ENCODE measurements at places on chromosomes 16 and 17. TPM values are rescaled to one million over a fixed set of nuclear protein-coding genes. Genes with fewer than 3 reads are reported as not detected.

- H3K4me1 ChIP-seq: no peaks in the 10 kb centered on the region
- no peak overlapping the region for H3K4me3 ChIP-seq
- no peaks in the 10 kb centered on the region for H3K27me3 ChIP-seq
- H3K36me3 ChIP-seq: no peaks in the 10 kb centered on the region
- no peak for DNase-seq
These were observed 16.4 kb upstream of the RHBDF2 start for GRCh38 chr17:76517638-76518038.

- no peaks in the 10 kb centered on the region for H3K27me3 ChIP-seq
- DNase-seq: no peak
- H3K36me3 ChIP-seq: no peaks in the 10 kb centered on the region
- H3K4me1 ChIP-seq: no peaks in the 10 kb centered on the region
- no peak overlapping the region for H3K4me3 ChIP-seq
These were observed 30.3 kb upstream of the ADORA2B start for GRCh38 chr17:15914400-15915170.

DNA sequence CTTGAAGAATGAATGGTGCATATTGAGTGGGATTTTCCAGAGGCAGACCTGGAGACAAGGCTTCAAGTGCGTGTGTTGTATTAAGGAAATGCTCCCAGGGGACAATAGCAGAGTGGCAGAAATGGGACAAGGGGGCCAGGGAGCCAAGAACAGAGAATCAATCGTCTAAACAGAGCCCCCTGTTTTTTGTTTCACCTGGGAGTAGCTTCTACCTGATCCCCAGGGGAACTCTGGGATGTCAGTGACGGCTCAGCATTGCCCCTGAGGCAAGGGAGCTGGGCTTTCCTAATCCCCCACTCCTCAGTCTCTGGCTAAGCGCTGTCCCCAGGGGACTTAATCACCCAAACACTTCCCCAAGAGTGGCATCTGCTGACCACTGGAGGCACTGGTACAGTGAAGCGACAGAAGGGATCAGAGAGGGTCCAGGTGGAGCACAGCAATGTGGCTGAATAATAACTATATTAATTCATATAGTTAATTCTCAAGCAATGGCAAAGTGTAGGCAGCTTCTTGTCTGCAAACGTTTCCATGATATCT lies 35.7 kb upstream of the C16orf78 start:
- no peak overlapping the region for H3K4me3 ChIP-seq
- H3K27me3 ChIP-seq: no peaks in the 10 kb centered on the region
- no peaks in the 10 kb centered on the region for H3K4me1 ChIP-seq
- no peak for DNase-seq
- H3K36me3 ChIP-seq: no peaks in the 10 kb centered on the region

DNA sequence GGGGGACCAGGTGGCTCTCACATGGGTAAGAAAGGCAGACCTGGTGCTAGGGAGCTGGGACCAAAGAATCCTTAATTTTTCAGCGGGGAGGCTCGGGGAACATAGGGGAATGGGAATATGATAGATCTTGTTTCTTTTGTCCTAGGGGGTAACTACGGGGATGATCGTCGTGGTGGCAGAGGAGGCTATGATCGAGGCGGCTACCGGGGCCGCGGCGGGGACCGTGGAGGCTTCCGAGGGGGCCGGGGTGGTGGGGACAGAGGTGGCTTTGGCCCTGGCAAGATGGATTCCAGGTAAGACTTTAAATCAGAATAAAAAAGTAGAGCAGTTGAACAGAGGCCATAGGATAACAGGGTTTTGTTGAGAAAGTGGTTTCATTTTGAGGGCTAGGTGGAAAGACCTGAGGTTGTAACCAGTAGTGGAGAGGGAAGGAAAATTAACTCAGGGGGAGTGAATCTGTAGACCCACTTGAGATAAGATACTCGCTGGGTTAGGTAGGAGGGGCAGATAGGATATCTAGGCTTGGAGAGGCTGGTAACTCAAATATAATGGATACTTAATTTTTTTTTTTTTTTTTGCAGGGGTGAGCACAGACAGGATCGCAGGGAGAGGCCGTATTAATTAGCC lies 11.0 kb downstream of the FUS start:
- no peak overlapping the region for H3K27ac ChIP-seq
- H3K4me1 ChIP-seq: no peaks in the 10 kb centered on the region
- H3K4me3 ChIP-seq: no peak overlapping the region
- no peak for DNase-seq
- H3K27me3 ChIP-seq: no peaks in the 10 kb centered on the region
- H3K36me3 ChIP-seq: peaks cover 45% of the 10 kb centered on the region

GRCh38 chr17:28738680-28739384 lies 5.0 kb upstream of the TRAF4 start:
- no peak for DNase-seq
- H3K36me3 ChIP-seq: no peaks in the 10 kb centered on the region
- H3K4me3 ChIP-seq: no peak overlapping the region
- no peaks in the 10 kb centered on the region for H3K27me3 ChIP-seq

- H3K27ac ChIP-seq: no peak overlapping the region
- H3K27me3 ChIP-seq: no peaks in the 10 kb centered on the region
- no peaks in the 10 kb centered on the region for H3K36me3 ChIP-seq
- peaks cover 12% of the 10 kb centered on the region for H3K4me1 ChIP-seq
These were observed 3.8 kb upstream of the TAC4 start for GRCh38 chr17:49851387-49852291.

DNA sequence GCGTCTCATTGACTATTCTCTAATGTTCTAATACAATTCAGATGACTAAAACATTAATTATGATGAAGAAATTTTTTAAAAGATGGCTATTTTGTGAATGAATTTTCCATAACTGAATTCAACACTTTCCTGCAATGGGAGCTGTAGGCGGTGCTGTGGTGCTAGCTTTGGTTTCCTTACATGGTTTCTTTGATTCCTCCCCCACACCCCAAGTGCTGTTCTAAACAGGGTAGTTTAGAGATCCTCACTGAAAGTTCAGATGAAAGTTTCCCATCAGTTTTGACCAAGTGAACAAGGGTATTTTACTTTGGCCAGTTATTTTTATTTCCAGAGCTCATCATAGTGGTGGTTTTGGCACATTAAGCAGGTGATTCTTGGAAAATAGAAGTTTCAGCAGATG lies 26.0 kb upstream of the MRC2 start:
- no peak for DNase-seq
- H3K36me3 ChIP-seq: no peaks in the 10 kb centered on the region
- no peak overlapping the region for H3K27ac ChIP-seq
- no peak overlapping the region for H3K4me3 ChIP-seq
- H3K4me1 ChIP-seq: no peaks in the 10 kb centered on the region

DNA sequence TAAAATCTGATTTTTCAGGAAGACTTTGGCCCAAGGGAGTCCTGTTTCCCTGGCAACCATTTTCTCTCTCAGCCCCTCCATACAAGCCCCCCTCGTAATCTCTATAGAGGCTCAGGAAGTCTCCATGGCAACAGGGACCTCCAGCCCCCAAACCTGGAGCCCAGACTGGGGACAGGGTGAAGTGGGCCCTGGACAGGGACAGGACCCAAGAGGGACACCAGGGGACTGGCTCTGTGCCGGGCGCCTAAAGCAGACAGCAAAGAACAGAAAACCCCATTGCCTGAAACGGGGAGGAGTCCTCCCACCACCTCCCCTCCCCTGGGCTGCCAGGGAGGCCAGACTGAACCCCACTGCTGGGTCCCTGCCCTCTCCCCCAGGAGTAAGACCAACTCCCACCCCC lies 40.6 kb downstream of the CPNE2 start:
- peaks cover 43% of the 10 kb centered on the region for H3K4me1 ChIP-seq
- no peaks in the 10 kb centered on the region for H3K36me3 ChIP-seq
- H3K27me3 ChIP-seq: no peaks in the 10 kb centered on the region
- no peak overlapping the region for H3K4me3 ChIP-seq

- no peaks in the 10 kb centered on the region for H3K27me3 ChIP-seq
- H3K4me1 ChIP-seq: peaks cover 12% of the 10 kb centered on the region
- no peak overlapping the region for H3K4me3 ChIP-seq
These were observed 31.3 kb downstream of the CDRT15 start for GRCh38 chr17:14205380-14205779.

DNA sequence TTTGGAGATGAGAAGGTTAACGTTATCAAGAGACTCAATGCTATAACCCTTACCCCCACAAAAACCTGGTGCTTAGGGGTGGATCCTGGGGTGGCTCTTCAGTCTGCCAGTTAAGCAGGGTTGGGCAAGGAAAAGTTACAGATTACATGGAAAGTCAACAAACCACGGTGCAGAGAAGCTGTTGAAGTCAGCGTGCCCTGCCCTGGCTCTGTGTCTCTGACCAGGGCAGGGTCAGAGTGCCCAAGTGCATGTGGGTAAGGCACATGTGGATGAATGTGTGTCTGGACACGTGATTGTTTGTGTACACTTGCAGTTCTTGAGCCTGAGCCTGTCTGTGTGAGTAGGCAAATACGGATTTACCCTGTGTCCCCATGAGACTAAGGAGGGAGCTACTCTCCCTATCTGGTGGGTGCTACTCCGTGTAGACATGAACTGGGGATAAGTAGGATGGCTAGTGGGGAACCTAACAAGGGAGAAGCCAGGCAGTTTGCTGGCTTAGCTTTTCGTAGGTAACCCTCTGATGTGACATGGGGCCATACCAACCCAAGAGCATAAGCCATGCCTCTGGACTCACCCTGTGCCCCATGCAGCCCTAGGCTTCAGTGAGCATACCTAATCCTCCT lies 5.5 kb downstream of the IGFBP4 start:
- peaks cover 73% of the 10 kb centered on the region for H3K4me1 ChIP-seq
- H3K27me3 ChIP-seq: no peaks in the 10 kb centered on the region
- H3K36me3 ChIP-seq: no peaks in the 10 kb centered on the region
- H3K4me3 ChIP-seq: peak overlapping the region; percentile 84
- DNase-seq: no peak

GRCh38 chr17:33962857-33963655 lies 292.0 kb upstream of the CCL2 start:
- H3K27me3 ChIP-seq: no peaks in the 10 kb centered on the region
- H3K4me1 ChIP-seq: no peaks in the 10 kb centered on the region
- H3K27ac ChIP-seq: no peak overlapping the region
- no peak overlapping the region for H3K4me3 ChIP-seq

DNA sequence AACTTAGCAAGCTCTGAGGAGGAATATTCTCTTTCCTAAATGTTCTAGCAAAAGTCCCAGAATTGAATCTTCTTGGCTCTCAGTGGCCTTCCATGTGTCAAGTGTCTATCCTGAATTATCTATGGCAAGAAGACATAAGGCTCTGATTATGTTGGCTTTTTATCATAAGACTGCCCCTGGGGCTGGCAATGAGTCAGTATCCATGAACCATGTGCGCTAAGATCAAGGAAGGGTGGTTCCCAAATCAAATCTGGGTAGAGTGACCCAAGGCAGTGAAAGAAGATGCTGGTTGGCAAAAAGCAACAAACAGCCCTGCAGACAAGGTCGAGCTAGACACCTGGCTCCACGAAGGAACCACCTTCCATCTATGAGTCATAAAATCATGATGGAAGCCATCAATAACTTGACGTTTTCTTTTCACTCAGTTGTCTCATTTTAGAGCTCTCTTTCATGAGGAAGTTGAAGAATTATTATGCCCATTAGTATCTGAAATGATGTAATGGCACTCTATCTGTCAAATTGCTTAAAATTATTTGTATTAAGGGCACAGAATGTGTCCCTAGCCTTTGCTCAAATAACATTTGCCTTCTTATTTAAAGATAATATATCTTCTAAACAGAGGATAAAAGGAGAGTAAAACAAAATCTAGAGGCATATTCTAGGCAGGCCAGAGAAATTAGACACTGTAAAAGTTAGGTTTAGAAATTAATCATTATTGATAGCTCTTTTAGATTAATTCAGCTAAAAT lies 657.7 kb upstream of the GOT2 start:
- no peak for DNase-seq
- no peaks in the 10 kb centered on the region for H3K4me1 ChIP-seq
- H3K27me3 ChIP-seq: no peaks in the 10 kb centered on the region
- no peak overlapping the region for H3K4me3 ChIP-seq

GRCh38 chr16:85167589-85168537 lies 55.6 kb upstream of the CIBAR2 start:
- peaks cover 9% of the 10 kb centered on the region for H3K4me1 ChIP-seq
- no peaks in the 10 kb centered on the region for H3K36me3 ChIP-seq
- no peak for DNase-seq
- H3K27ac ChIP-seq: no peak overlapping the region

DNA sequence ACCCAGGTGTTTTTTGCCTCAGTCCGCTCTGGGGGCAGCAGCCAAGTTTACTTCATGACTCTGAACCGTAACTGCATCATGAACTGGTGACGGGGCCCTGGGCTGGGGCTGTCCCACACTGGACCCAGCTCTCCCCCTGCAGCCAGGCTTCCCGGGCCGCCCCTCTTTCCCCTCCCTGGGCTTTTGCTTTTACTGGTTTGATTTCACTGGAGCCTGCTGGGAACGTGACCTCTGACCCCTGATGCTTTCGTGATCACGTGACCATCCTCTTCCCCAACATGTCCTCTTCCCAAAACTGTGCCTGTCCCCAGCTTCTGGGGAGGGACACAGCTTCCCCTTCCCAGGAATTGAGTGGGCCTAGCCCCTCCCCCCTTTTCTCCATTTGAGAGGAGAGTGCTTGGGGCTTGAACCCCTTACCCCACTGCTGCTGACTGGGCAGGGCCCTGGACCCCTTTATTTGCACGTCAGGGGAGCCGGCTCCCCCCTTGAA lies 2.1 kb upstream of the C17orf107 start:
- no peak overlapping the region for H3K27ac ChIP-seq
- no peaks in the 10 kb centered on the region for H3K27me3 ChIP-seq
- H3K4me1 ChIP-seq: peaks cover 7% of the 10 kb centered on the region
- no peak for DNase-seq
- H3K36me3 ChIP-seq: peaks cover 21% of the 10 kb centered on the region

DNA sequence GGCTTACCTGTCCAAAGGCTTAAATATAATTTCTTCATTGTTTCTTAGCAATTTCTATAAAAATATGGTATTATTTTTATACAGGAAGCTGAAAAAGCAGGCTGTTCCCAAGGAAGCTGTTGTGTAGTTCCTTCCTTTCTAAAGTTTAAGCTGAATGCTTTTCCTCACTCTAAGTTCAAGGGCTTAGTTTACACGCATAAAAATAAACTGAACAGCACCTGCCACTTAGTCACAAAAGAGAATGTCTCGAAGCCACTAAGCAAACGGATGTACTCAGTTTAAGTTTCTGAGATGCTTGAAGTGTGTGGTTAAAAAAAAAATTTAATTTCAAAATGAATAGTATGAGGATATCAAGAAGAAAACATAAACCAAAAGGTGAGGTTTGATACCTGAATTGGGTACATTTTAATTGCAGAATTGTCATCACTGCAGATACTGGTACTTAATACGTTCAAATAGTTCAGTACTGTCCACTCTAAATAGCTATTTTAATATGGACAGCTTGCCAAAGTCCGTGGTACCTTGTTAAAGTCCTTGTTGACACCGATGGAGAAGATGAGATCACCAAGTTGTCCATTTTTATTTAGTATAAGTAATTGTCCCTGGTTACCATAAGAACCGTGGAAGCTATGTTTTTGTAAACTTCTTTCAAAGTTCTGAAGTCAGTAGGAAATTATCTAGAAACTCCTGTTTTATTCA lies 38.1 kb downstream of the MRTFB start:
- no peak for DNase-seq
- H3K4me3 ChIP-seq: no peak overlapping the region
- H3K4me1 ChIP-seq: no peaks in the 10 kb centered on the region
- H3K36me3 ChIP-seq: no peaks in the 10 kb centered on the region
- H3K27me3 ChIP-seq: no peaks in the 10 kb centered on the region
- no peak overlapping the region for H3K27ac ChIP-seq

LDHD gene
- 24.7 TPM for total RNA-seq

KAT2A gene
- 143 TPM for total RNA-seq

VTN gene
- total RNA-seq: 1.7 TPM

KRT39 gene
- total RNA-seq: not detected

CBFA2T3 gene
- total RNA-seq: 3.3 TPM

SMIM5 gene
- 25.7 TPM for total RNA-seq

Data from tibial nerve (tissue), 4 donors.